ENCODE measurements at places on chromosomes 13 and 19.

DNA sequence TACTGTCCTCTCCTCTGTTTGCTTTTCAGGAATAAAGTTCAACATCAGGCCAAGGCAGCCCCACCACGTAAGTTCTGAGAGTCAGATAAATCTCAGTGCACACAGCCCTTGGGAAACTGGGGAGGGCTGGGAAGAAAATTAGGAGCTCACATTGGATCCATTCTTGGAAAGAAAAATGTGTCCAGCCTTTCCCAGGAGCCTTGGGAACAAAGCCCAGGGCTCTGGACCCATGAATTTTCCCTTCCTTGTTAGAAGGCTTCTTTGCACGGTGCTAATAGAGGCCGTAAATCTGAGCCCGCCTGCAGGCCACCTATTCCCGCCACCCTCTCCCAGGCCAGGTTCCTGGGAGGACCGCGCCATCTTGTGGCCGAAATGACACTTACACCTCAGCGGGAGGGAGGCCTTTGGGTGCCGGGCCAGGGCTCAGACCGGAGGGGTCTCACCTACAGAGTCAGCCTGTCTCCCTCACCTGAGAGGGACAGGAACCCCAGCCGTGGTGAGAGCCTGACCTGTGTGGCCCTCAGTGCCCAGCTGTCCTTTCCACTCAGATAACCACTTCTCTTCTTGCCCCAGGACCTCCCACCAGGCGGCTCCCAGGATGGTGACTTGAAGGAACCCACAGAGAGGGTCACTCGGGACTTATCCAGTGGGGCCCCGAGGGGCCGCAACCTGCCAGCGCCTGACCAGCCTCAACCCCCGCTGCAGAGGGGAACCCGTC, 25.1 kb upstream of the KCTD15 start:
- DNase-seq = peak; percentile 69

- DNase-seq = no peak
Measured at GRCh38 chr13:108408672-108409071, 139.2 kb downstream of the TNFSF13B start.

GRCh38 chr13:105806628-105806920, 728.9 kb downstream of the EFNB2 start:
- peak; percentile 8 for DNase-seq

DNA sequence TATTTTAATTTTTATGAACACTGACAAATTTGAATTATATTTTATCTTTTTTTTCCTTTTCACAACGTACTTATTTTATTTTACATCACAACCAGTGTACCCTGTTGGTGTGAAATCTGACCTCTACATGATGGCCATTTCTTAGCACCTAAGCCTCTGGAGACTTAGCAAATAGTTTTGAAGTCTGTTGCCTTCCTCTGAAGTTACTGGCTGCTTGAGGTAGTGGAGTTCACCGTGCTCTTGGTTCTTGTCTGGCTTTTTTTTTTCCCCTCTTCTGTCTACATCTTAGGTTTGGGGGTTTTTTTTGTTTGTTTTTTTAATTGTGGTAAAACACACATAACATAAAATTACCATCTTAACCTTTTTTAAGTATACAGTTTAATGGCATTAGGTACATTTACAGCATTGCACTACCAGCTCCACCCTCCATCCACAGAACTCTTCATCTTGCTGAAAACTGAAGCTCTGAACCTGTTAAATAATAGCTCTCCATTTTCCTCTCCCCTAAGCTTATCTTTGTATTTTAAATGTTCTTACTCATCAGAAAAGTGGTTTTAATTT, 94.1 kb upstream of the MLNR start:
- DNase-seq = no peak

- no peak for DNase-seq
Measured at GRCh38 chr13:80655778-80656511, 315.0 kb upstream of the SPRY2 start.

DNA sequence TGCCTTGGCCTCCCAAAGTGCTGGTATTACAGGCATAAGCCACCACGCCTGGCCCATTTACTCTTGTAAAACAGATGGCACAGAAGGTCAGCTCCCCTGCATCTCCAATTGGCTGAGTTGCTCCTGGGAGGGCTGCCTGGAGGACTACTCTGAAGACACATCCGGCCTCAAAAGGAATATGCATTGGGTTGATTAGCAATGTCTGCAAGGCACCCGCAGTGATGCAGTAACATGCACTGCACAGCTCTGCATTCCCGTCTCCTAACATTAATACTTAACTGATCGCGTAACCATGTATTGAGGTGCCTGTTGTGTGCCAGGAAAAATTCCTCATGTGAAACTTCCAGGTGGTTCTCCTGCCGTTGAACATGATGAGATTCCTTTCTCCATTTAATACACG, 5.0 kb downstream of the ELAVL3 start:
- DNase-seq = no peak

- no peak for DNase-seq
Measured at GRCh38 chr13:32863596-32863995, 152.6 kb upstream of the KL start.
